Calu3 (cell line): ENCODE measurements at places on chromosomes 12 and 14. TPM values are rescaled to one million over a fixed set of nuclear protein-coding genes. Genes with fewer than 3 reads are reported as not detected.

GNB3 gene
- not detected in 2 replicates for total RNA-seq

CCDC38 gene
- 0.24 TPM in 1 of 2 replicates, not detected in the other for total RNA-seq

KRT77 gene
- total RNA-seq = not detected in 2 replicates

TMED8 gene
- 9.4 and 10.4 TPM in 2 replicates for total RNA-seq

STAC3 gene
- total RNA-seq = 5.0 and 7.0 TPM in 2 replicates

OR4E2 gene
- not detected in 2 replicates for total RNA-seq

AGAP2 gene
- total RNA-seq = 0.57 and 0.59 TPM in 2 replicates

COQ5 gene
- total RNA-seq = 33.8 and 36.8 TPM in 2 replicates

RAB21 gene
- 115 and 139 TPM in 2 replicates for total RNA-seq

IL22 gene
- not detected in 2 replicates for total RNA-seq

SRGAP1 gene
- 28.3 and 29.3 TPM in 2 replicates for total RNA-seq

WNT1 gene
- total RNA-seq = not detected in 2 replicates

SIX1 gene
- total RNA-seq = 4.6 and 6.7 TPM in 2 replicates

SERPINA9 gene
- not detected in 2 replicates for total RNA-seq

RTL1 gene
- total RNA-seq = 0.12 and 0.24 TPM in 2 replicates

KLHDC1 gene
- 0.49 and 0.99 TPM in 2 replicates for total RNA-seq

APOF gene
- not detected in 2 replicates for total RNA-seq

FAIM2 gene
- total RNA-seq = not detected in 2 replicates

PPFIA2 gene
- 0.07 TPM in 1 of 2 replicates, not detected in the other for total RNA-seq

RNASE1 gene
- 40.2 and 45.8 TPM in 2 replicates for total RNA-seq

ANHX gene
- not detected in 2 replicates for total RNA-seq

GYS2 gene
- total RNA-seq = not detected in 2 replicates

MYH7 gene
- total RNA-seq = not detected in 2 replicates

TAS2R42 gene
- not detected in 2 replicates for total RNA-seq

KERA gene
- total RNA-seq = not detected in 2 replicates

SLC15A5 gene
- not detected in 2 replicates for total RNA-seq

CAPZA3 gene
- 0.34 and 0.45 TPM in 2 replicates for total RNA-seq

ERP27 gene
- 0.17 and 2.3 TPM in 2 replicates for total RNA-seq

ACOT4 gene
- total RNA-seq = 1.1 and 1.6 TPM in 2 replicates

KCNJ8 gene
- total RNA-seq = not detected in 2 replicates

EXOC3L4 gene
- 10.9 and 13.5 TPM in 2 replicates for total RNA-seq

TRIM9 gene
- total RNA-seq = 1.6 TPM in 2 replicates

SART3 gene
- 91.7 and 98.7 TPM in 2 replicates for total RNA-seq

KCNH3 gene
- 0.59 and 2.8 TPM in 2 replicates for total RNA-seq

KRT2 gene
- total RNA-seq = not detected in 2 replicates

CLMN gene
- total RNA-seq = 104 and 111 TPM in 2 replicates

ANP32D gene
- total RNA-seq = not detected in 2 replicates
